ENCODE measurements at places on chromosomes 1 and 21.

- DNase-seq: no peak
Measured at GRCh38 chr1:113742515-113742914, 16.8 kb downstream of the PHTF1 start.

DNA sequence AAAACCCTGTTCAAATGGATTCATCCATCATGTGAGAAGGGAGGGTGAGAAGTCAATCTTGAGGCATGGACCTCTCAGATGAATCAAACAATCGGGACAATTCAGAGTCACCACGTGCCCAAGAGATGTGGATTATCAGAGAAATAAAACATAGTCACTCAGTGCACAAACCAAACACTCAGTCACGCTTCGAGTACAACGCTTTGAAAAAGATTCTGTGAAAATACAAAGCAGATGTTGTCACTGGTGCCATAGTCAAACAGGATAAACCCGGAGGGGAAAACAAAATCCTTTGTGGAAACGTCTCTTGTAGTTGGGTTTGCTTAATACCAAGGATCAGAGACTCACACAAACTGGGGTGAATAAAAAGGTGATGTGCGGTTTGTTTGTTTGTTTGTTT is 188.4 kb downstream of the RRAGC start:
- no peak for DNase-seq

DNA sequence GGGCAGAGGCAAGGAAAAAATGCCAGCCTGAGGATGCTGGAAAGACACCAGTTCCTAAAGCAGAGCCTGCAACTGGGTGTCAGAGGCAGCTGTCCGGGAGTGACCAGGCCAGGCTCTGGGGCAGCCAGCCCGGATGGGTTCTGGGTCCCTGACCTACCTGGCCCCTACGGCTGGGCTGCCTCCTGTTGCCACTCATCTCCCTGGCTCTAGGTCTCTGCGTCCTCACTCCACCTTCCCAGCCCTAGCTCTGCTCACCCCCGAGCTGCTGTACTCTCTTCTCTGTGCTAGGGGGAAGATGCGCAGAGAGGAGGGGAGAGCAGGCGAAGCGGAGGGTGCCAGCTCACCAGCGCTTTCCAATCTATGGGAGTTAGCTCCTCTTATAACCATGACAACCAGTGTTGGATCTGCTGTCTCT is 9.0 kb downstream of the ARHGEF2 start:
- DNase-seq: no peak

DNA sequence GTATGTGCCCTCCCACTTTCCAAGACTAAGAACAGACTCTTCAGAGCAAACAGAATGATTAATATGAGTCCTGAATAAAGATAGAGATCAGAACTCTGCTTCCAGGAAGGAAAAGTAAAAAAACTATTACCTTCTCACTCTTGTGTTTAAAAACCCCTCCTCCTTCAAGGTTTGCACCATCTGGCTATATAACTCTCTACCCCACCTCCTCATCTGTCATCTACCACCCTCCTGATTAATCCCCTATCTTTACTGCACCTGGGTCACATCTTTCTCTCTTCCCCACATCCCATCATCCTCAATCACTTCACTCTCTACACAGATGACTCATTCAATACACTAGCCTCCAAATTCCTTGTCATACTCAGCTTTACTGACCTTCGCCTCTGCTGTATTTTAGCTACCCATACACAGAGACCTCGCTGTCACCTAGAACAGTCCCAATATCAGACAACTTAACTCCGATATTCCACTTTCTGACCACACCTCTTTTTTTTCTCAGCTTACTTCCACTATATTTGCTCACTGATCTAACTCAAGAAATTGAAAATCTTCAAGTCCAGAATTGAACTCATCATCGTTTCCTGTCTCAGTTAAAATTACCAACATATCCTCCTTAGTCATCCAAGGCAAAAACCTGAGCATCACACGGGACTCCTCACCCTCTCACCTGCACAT is 3.7 kb downstream of the SCMH1 start:
- DNase-seq: no peak

- DNase-seq: peak; percentile 30
Measured at GRCh38 chr21:21019681-21020080, 21.5 kb downstream of the NCAM2 start.

- DNase-seq: no peak
Measured at GRCh38 chr1:226226601-226227000, 3.1 kb downstream of the MIXL1 start.

GRCh38 chr1:9561429-9561828 is 22.2 kb downstream of the SLC25A33 start:
- DNase-seq: peak; percentile 67

DNA sequence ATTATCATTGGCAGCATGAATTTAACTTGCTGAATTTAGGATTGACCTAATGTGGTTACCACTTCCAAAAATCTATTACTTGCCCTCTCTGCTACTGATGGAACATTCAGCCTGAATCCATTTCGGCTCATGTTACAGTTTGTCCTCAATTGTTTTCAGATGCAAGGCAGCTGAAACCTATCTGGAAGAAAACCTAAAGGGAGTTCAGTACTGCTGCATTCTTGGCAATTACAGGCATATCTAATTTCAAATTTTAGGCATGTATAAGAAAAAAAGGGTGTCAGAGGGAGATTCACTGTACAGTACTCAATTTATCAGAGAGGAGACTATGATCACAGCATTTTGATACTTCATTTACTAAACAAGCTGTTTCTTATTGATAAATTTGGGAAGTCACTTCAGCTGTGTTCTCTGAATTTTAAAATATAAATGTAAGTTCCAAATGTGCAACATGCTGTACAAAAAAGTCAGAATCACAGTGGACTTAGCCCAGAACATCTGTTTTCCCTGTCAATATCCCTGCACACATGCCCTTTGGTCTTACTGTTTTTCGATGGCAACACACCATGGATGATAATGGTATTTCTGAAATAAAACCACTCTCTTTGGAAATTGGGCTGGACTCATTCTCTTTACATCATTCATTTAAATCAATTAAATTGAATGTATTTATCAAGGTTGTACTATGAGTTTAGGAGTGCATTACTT is 651.6 kb upstream of the ADGRL4 start:
- no peak for DNase-seq
